Tibial artery (tissue), 4 donors: ENCODE measurements at places on chromosomes 16 and 17.

GRCh38 chr17:28473542-28473941 lies at the start of gene SLC13A2:
Gene SLC13A2, plus strand, starts transcription at chr17:28473644. Its CDS starts 69 bp downstream, at chr17:28473713.
- no peak for DNase-seq

GRCh38 chr16:64975821-64976220 lies 146.0 kb downstream of the CDH11 start:
- no peak for DNase-seq

DNA sequence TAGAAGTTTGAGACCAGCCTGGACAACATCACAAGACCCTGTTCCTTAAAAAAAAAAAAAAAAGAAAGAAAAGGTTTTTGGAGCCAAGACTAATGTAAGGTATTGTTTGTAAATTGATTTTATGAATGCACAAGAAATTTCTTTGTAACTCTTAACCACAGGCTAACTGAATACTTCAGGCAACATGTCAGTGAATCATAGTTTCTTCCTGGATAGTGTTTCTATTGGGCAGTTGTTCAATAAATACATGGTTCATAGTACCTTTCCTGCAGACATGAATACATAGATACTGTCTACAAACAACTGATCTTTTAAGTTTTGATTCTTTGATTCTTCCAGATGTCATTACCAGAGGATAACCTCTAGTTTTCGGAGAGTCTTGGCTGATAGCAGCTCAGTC lies 11.6 kb downstream of the DDX42 start:
- no peak for DNase-seq

DNA sequence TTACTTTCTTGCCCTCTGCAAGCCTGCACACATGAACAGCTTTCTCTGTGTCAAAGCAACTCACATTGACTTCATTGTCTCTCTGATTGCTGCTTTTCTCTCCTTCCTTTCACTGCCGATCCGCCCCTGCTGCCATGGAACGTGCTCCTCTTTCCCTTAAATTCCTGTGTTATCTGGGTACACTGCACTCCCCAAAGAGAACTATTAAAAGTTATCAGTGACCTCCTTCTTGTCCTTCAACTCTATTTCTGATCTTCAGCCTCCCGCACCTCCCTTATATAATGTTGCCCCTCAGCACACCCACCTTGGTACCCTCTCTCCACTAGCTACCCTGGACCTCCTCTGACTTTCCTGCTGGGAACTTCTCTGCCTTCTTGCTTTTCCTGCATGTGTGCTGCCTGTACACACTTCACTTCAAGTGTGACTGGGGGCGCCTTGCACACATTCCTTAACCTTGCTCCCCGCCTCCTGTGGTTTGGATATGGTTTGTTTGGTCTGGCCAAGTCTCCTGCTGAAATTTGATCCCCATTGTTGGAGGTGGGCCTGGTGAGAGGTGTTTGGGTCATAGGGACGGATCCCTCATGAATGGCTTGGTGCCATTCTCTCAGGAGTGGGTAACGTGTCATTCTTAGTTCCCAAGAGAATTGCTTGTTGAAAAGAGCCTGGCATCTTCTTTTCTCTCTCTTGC lies 26.7 kb upstream of the PMP22 start:
- DNase-seq: no peak

DNA sequence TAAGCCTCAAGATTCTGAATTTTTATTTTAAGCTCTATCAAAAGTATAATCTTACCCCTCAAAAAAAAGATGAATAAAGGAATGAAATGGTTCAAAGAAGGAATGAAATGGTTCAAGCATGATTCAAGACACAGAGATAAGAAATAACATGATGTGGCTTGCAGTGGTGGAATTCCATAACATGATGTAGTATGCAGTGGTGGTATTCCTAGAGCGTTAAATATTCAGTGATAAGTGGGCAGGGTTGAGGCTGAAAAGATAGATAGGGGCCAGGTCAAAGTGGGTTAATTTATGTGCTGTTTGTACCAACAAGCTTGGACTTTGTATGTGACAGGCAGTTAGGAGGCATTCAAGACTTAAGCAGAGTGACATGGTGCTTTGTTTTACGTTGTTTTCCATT lies 29.6 kb downstream of the TNRC6A start:
- no peak for DNase-seq

GRCh38 chr16:2178321-2179106 lies 17.9 kb downstream of the CASKIN1 start:
- no peak for DNase-seq

DNA sequence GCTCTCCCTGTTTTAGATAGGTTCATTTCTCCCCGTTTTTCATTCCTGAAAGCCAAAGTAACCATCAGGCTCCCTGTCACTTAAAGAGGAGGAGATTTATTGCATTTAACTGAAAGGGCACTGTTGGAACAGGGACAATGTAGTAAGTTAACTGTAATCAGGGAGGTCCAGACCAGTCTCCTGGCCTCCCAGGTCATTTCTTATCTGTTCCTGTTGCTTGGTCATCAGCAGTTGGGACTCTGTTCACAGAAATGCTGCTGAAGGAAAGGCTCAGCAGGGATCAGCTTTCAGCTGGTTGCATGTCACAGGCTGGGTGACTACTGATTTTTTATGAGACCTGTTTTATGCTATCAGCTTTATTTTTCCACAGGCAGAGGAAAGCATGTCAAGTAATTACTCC lies 622.6 kb upstream of the GOT2 start:
- DNase-seq: no peak

DNA sequence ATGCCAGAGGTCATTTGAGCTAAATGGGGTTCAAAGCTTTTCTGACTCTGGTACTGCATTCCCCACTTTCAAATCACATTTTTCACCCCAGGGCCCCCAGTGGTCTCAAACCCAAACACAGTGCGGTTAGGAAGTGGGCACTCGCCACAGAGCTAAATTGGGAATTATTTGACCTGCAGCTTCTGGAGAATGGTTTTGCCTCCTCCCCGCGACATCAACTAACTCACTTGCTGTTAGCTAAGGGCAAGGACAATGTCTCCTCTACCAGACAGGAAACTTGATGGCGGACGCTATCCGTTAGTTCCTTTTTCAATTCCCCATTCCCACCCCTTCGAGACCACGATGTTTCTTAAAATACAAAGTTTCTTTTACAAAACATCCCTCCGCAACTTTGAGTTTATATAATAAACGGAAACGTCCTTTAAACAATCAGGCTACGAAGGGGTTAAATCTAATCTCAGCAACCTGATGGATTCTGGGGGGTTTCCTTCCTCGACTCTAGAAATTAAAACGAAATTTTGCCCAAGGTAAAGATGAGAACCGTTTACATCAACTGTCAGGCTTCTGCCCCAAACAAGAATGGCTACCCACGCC lies 500 bp upstream of the KAT7 start:
- no peak for DNase-seq

DNA sequence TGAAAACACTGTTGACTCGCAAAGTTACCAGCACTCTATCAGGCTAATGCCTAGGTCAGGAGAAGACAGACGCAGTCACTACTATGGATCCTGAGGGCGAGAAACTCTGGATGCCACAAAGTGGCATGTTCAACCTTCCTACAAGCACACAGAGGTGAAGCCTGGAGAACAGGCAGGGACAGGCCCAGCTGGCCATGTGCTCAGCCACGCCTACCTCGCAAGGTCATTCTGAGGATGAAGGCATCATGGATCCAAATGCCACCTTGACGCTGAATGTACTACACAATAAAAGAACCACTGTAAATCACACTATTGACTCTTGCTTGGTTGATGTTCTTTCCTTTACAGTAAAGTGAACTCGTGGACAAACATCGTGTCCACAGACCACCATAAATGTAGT lies 85.8 kb downstream of the ANKRD11 start:
- no peak for DNase-seq

DNA sequence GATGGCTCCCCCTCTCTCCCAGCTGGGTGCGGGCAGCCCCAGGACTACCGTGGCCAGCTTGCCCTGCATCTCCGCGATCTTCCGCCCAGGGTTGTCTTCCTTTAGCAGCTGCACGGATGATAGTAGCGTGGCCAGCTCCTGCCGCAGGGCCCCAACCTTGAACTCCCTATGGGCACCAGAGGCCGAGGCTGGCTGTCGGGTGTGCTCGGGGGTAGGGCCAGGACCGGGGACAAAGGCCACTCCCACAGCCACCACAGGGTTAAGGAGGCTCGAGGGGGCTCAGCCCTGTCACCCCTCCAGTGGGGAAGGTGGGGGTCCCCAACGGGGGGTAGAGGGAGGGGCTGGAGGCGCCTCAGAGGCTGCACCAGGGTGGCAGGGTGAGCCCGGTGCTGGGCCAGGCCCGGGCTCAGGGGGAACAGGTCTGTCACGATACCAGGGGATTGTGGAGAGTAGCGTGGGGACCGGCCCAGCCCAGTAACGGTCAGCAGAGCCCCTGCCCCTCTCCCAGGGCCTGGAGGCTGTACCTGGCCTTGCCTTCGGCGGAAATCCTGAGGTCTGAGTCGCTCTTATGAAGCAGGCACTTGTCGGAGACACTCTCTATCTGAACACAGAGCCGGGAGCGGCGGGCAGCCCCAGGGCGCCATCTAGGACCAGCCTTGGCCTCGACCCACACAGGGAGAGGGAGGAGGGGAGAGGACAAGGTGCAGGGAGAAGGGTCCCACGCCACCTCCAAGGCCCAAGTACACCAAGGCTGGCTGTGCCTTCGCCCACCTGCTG lies 5.2 kb downstream of the PERCC1 start:
- DNase-seq: no peak

DNA sequence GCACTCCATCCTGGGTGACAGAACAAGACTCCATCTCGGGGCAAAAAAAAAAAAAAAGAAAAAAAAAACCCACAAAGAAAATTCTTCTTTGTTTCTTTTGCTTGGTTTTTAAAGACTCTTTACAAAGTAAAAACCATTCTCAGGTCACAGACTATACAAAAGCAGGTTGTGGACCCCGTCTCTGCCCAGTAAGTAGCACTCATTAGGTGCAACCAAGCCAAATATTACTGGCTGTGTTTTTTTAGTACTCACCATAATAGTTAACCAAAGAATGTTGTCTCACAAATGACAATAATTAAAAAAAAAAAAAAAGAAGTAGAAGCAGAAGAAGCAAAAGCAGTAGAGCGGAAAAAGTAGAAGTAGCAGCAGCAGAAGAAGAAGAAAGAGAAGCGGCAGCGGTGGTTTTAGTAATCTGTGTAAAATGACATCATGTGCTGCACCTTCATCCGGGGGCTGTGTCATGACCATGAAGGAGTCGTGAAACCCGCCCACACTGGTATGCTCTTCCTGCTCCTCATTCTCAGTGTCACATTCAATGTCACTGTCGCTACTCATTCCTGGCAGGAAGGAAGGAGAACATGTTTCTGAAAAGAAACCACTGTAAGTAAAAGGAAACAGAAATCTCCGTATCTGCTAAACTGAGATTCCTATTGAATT lies 105.4 kb downstream of the TRIM37 start:
- DNase-seq: peak; percentile 40

DNA sequence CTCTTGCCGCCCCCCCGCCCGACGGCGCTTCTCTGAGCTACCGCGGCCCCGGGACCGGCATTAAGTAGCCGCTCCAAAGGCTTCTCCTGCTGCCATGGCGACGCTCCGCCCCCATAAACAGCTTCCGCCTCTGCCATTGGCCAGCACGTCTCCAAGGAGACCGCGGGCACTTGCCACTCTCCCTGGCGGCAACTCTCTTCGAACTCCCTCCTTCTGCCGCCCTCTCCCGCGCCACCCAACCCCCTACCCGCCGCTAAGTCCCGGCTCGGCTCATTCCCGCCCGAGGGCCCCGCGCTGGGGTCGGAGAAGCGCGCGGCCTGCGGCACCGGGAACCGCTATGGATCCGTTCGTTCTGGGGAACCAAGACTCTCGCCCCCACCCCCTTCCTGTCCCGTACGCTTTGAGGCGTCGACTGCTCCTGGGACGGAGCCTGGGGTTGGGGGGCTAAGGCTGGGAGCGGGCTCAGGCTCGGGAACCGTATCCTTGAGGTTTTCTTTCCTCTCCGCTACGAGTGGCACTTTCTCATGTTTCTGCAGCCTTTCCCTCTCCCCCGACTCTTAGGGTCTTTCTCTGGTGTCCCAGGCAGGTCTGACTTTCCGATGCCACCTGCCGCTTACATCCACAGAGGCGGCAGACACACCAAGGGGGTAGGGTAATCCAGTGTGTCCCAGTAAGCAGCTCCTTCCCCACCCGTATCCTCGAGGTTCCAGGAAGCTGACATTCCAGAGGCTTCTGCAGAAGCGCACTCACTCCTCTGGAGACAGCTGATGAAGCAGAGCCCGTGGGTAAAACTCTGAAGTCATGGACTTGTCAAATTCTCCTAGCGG lies at the start of gene FOXJ1:
Gene FOXJ1, minus strand, starts transcription at position 34 of the 827 bp plus-strand sequence. CDS start 850 bp downstream, outside the sequence.
- DNase-seq: peak; percentile 77

GRCh38 chr17:20944014-20944865 lies 98.6 kb downstream of the USP22 start:
- no peak for DNase-seq

GRCh38 chr16:27969574-27969973 lies 93.9 kb downstream of the GSG1L start:
- DNase-seq: no peak

DNA sequence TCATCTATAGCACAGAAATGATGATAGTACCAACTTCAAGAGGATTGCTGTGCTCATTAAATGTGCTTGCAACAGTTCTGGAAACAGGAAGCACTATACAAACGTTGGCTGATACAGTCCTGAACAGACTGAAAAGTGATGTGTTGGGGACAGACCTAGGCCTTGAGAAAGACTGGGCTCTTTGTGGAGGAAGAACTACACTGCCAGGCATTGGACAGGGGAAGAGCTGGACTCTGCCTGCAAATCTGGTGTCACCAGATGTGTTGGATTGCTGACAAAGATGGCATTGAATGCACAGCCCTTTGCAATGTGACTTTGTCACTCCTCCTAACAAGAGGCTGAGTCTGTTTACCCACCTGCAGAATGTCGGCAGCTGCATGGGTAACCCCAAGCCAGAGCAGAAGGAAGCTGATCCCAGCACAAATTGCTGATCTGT lies 12.4 kb upstream of the ST6GALNAC2 start:
- no peak for DNase-seq

DNA sequence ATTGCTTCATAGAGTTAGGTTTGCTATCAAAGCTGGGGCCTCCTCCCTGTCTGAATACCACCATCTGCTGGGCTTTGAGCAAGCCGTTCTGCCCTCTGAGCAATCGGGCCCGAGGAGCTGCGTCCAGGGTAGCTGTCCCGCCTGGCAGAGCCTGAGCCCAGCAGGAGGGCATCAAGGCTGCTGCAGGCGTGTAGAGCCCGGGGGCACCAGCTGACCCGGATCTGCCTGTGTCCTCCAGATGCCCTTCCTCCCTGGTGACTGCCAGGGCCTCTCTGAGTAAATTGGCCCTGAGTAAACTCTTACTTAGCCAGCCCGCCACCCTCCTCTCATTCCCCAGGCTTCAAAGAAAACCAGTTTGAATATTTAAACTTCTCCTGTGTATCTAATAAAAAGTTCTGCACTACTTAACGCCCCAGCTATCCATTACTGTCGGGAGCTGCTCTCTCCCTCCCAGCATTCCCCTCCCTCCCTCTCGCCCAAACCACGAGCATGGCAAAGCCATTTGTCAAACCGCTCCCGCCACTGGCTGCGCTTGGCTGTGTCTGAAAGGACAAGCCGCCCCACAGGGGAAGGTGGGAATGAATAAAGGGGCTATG lies 16.4 kb downstream of the CDK5RAP3 start:
- no peak for DNase-seq

- no peak for DNase-seq
Measured at GRCh38 chr17:57395721-57396321, 139.5 kb downstream of the MSI2 start.

GRCh38 chr17:45578516-45579455 lies 88.3 kb upstream of the PLEKHM1 start:
- DNase-seq: no peak
